Nucleus accumbens (tissue), 56 donors: ENCODE measurements at places on chromosomes 11 and 22.

DNA sequence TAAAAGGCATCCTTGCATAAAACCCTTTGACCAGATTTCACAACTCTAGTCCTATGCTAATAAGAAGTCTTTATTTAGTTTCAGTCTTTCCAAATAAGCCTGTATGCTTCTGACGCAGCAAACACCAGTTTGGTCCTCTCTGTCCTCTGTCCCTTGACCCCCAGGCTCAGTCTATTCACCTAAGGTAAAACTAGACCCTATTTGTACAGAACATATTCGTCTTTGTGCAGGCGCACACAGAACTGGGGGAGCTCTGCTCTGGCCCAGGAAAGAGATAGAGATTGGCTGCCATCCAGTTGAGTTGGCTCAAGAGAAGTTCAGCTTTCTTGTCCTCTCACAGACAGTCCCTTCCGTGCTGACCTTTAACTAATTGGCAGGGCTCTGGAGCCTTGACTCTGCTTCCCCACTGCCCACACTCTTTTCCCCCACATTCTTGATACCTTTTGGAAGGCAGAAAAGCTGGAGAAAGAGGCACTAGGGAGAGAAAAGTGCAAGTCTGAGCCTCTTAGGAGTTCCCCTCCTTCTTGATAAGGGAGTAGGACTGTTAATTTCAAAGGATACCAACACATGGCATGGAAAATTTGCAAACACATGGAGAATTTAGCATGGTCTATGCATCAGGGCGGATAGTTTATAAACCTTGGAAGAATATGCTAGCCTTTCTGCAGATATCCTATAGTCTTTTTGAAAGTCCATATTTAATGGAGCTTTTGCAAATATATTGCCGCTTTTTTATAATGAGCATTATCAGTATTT, 21.2 kb upstream of the PSMA1 start:
- DNase-seq, result no peak

DNA sequence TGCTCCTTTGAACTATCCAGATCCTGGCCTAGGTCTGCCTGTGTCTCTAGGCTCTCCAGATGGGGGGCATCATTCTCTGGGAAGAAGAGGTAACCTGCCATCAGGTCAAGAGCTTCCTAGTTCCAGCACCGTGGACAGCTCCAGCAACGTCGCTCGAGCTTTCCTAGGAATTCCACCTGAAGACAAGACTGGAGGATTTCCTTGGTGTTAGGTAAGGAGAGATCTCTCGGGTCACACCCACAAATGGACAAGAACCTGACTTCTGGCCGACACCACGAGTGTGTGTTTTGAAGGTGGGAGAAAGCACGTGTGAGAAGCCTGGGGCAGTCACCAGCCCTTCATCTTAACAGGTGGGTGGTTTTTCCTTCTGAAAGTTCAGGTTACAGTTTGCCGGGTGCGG, 1.2 kb downstream of the PRG3 start:
- no peak for DNase-seq

- no peak for DNase-seq
These were observed 19.8 kb upstream of the GNB1L start for GRCh38 chr22:19874307-19875060.

DNA sequence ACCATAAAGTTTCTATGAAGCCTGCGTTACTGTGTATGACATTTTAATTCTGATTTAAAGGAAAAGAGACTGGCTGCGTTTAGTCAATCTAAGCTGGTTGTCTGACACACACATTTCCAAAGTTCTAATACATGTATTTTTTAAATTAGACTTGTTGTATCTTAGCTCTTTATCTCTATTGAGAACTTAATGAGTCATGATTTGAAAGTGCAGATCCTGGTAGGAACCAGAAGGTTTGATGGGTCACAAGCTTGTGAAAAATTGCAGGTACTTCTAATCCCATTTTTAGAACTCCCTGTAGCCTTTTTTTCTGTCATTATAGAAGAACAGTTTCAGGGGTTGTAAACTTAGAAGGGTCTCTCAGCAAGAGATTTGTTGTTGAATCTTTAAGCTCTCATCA, 210.3 kb downstream of the DDX10 start:
- DNase-seq, result no peak

DNA sequence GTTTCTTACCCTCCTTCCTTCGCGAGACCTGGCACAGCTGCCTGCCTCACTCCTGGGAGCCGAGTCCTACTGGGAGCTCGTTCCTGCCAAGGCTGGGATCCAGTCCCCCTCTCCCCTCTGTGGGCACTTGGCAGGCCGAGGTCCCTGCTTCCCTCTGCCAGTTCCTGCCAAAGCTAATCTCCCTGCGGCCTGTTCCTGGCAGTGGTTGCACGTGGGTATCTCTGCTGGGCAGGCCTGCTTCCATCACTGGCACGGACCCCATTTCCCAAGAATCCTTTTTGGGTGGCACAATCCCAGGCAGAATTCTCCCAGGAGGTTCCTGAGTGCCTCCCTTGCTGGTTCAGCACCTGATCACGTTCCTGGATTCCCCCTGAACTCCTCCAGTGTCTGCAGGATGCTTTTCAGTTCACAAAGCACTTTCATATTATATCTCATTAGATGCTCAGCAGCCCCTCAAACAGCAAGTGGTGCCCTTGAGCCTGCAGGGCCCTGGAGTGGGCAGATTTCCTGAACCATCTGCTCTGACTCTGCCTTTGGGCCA, 96.5 kb downstream of the RRM1 start:
- DNase-seq, result peak; percentile 18

GRCh38 chr11:44593251-44593650, 27.8 kb downstream of the CD82 start:
- peak; percentile 87 for DNase-seq

GRCh38 chr11:119024430-119025098, 6.0 kb downstream of the TRAPPC4 start:
- no peak for DNase-seq

DNA sequence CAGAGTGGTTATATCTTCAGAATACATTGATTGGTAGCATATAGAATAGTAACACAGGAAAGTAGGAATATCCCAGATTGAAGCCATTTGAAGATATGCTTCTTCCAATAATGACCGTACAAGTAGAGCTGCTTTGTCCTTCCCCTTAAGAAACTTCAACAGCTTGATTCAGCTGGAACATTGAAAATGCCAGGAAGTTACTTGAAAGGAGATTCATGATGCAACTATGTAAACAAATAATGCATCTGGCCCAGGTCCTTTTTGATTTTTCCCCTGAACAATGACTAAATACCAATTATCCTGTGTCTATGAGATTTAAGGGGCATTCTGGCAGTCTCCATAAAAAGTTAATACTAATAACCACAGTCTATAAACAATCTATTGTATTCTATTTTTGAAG, 3.0 kb downstream of the DKK3 start:
- DNase-seq, result no peak

DNA sequence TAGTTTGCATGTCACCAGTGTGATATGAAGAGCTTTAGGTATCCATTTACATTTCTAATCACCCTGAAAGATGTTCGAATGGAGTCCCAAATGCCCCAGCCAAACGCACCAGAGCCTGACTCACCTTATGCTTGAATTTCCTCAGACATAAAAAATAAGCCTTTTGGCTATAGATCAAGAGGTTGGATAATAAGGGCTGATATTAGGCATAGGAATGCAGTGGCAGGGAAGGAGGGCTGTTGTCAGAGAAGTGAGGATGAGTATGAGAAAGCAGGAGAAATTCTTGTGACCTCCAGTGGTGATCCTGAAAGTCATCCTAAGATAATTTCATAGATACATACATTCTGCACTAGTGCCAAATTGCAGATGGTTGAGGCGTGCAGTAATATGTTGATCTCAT, 264.6 kb downstream of the NELL1 start:
- DNase-seq, result no peak

DNA sequence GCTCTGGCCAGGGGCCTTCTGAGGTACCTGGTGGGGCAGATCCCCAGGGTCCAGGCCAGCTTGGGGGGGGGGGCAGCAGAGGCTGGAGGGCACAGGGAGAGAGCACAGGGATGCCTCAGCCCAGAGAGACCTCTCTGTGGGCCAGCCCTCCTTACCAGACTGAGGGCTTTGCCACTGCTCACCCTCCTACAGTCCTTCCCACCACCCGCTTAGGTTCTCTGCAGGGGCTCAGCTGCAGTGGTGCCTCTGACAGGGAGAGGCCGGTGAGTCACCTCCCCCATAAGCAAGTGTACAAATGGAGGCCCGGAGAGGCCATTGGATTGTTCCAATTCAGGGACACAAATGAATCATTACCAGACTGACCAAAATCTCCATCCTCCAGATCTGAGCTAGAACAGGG, 68.1 kb upstream of the LMO1 start:
- no peak for DNase-seq

- DNase-seq, result no peak
These were observed 201.3 kb upstream of the BLID start for GRCh38 chr11:122317305-122317704.

- no peak for DNase-seq
These were observed 78.5 kb downstream of the NAT10 start for GRCh38 chr11:34183848-34184391.

GRCh38 chr22:47395481-47395880, 633.0 kb downstream of the TBC1D22A start:
- no peak for DNase-seq
